ENCODE measurements at places on chromosomes 7 and 10.

- DNase-seq: no peak
Measured at GRCh38 chr10:1151076-1152033, 95.2 kb downstream of the WDR37 start.

DNA sequence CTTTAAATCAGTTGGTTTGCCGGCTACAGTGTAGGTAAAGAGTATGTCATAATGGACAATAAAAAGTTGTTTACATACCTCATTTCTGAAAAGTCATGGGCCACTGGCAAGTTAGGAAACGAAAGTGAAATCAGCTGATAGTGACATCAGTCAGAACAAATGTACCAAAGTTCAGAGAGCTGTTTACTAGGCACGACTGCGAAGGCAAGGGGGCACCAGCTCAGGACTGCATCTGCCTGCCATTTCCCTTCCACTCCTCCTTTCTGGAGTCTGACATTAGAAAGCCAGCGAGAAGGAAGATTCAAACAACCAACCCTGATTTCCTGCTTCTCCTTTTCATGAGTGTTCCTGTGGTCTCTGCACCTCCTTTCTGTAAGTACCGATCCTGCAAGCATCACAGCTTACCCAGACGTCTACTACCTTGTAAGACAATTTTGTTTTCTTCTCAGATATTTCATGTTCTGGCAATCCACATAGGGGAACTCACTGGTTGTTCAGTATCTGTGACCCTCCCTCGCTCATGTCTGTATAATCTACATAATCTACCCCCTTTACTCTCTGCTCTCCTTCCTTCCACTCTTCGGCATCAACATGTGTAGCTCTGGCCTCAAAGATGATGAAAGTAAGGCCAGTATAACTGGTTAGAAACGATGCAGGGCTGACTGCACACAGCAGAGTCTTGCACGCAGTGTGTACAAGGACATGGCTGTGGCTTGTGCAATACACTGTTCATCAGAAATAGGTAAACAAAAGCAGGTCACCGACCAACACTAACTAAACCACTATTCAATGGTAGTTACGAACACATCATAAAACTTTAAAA lies at the start of gene TMEM140:
Gene TMEM140, plus strand, starts transcription at position 174 of the 823 bp plus-strand sequence. CDS start 16,370 bp downstream, outside the sequence.
- DNase-seq: peak; percentile 59

DNA sequence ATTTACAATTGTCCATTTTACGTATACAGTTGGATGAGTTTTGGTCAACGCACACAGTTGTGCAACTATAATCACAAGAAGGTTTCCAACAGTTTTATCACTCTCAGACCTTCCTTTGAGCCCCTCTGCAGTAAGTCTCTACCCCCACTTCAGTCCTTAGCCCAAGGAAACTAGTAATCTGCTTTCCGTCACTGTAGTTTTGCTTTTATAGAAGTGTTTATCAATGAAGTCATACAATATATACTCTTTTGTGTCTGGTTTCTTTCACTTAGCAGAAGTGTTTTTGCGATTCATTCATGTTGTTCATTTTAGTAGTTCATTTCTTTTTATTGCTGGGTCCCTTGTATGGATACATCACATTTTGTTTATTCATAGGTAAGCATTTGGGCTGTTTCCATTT lies 92.9 kb upstream of the PIP4K2A start:
- no peak for DNase-seq

DNA sequence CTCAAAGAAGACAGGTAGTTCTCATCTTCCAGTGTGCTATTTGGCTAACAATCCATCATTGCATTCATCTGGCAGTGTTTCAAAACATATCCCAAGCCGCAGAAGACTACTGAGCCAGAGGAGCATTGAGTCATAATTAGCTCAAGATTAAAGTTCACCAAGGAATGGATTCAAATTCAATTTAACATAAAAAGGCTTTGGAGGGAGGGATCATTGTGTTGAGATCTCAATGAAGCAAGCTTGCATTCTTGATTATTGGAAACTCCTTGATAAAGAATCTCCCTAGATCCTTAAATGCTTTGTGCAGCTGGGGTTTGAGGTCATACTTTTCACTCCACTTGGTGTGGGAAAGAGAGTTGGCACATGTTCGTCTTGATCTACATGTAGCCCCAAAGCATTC lies 142.8 kb upstream of the SEMA3A start:
- no peak for DNase-seq

- DNase-seq: no peak
Measured at GRCh38 chr7:148266795-148267194, 323.8 kb upstream of the C7orf33 start.

DNA sequence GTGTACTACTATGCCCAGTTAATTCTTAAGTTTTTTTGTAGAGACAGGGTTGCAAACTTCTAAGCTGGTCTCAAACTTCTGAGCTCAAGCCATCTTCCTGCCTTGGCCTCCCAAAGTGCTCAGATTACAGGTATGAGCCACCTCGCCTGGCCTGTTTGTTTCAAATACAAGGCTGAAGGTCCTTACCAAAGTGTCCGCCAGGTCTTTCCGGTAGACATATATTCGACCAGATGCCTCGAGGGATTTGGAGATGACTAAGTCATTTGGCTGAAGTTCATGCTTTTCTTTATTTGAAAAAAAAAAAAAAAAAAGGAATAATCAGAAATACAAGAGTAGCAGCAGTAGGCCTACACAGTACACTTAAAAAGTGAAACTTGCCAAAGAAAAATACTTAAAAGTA lies 204.5 kb upstream of the CDCA7L start:
- DNase-seq: no peak

DNA sequence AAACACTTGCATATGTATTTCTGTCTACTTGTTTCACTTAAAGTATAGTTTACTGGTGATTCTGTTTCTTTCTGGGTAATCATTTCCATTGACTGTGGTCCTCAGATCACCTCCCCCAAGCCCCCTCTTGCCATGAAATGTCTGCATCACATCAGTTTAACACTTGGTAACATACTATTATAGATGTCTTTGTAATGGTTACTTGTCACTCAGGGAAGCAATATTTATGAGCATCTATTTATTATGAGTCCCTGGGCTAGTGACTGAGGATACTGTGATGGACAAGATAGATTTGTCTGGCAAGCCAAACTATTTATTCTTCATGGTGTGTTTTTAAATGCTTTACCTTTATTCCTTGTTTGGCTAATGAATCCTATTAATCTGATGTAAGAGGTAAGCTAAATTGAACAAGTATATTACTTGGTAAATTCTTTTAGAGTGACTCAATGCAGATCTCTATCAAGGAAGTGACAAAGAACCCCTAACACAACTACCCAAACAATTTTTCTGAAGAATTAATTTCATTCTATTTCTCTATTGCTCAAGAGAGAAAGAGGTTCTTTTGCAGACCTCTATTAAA lies 270.9 kb downstream of the RELN start:
- DNase-seq: no peak

- DNase-seq: no peak
Measured at GRCh38 chr7:134434701-134435100, 24.2 kb downstream of the AKR1B1 start.

DNA sequence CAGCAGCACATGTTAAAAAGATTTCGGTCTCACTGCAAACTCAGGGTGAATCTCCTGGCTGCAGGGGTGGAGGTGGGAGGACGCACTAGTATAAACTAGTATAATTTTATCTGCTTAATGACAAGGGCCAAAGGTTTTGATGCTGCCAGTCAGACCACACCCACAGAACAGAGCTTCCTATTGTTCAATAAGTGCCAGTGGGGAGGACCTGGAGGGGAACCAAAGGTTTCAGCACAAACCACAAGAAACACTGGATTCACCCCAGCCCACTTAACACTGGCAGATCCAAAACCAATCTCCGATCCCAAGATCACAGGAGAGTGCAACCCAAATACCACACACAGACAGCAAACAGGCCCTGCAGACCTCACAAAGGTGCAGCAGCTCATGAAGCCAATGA lies 6.6 kb downstream of the VOPP1 start:
- DNase-seq: no peak

DNA sequence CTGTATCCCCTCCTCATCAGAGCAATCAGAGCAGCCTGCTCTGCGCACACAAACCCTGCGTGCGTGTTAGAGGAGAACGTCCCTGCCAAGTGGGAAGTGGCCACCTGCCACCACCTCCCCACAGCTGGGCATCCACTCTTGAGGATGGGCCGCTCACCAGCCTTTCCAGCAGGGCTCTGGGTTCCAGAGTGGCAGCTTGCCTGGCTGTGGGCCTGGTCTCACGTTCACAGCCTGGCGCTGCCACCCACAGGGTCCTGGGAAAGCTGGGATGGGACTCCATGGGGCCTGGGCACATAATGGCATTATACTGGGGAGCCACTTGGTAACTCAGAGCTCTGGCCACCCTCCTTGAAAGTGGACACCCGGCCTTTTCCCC lies 151.1 kb upstream of the PPP2R2D start:
- no peak for DNase-seq

- no peak for DNase-seq
Measured at GRCh38 chr7:32496052-32496813, 944 bp downstream of the AVL9 start.

DNA sequence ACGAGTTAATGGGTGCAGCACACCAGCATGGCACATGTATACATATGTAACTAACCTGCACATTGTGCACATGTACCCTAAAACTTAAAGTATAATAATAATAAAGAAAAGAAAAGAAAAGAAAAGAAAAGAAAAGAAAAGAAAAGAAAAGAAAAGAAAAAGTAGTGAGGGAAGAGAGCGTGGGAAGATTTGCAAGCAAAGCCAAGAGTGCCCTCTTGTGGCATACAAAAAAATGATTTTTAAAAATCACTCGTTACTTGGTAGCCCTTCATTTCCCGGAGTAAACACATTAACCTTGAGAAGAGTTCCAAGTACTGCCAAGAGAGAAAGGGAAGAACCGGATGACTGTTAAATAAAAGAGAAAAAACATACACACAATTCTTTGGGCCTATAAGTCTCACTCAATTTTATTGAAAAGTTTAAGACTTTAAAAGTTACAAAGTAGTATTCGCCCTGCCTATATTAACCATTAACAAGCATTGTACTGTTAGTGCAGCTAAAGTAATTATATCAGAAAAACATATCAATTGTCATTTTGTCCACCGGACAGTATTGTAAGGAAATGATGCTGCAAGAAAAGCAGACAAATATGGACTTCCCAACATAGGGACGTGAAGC lies 6.2 kb upstream of the CH25H start:
- no peak for DNase-seq

DNA sequence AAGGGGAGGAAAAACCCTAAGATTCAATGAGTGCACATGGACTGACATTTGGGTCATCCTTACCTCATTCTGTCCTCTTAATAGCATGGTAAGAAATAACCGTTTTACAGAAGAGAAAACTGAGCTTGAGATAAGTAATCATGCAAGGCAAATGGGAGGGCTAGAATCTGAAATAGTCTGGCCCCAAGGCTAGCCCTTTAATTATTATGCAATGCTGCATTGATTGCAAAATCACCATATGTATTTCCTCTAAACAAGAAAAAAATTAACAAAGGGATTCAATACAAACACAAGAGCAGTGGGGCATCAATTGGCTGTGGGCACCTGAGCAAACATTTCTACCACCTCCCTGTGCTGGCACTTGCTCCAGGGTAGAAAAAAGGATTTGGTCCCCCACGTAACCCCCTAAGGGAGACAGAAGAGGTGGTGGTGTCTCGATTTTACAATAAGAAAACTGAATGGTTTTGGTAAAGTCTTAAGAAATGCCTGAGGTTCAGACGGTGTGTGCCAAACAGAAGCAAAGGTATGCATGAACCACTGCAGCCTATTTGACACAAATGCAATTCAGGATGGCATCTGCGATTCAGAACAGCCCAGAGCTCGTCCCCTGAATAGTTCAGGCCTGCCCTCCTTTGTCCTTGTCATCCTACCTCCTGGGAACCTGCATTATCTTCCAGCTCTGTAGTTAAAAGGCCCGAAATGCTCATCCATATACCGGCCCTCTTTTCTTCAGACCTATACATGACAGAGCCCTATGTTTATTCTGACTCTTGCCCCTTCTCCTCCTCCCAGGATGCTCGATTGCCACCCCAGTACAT lies 23.6 kb downstream of the PIP4K2A start:
- DNase-seq: no peak

DNA sequence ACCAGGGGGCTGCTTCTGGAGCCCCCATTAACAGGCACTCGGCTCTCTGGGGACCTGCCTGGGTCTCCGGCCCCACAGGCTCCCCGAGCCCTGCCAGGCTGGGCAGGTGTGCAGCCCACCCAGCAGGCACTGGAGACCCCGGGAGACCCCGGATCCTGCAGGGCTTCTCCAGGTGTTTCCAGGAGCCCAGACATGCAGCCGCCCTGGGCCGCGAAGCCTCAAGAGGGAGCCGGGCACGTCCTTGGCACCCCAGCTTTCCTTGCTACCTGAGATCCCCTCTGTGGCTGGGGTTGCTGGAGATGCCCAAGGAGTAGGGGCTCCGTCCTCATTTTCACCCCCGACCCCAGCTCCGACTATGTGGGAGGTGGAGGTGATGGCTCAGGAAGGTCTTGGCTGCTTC lies 7.7 kb upstream of the AMZ1 start:
- no peak for DNase-seq

DNA sequence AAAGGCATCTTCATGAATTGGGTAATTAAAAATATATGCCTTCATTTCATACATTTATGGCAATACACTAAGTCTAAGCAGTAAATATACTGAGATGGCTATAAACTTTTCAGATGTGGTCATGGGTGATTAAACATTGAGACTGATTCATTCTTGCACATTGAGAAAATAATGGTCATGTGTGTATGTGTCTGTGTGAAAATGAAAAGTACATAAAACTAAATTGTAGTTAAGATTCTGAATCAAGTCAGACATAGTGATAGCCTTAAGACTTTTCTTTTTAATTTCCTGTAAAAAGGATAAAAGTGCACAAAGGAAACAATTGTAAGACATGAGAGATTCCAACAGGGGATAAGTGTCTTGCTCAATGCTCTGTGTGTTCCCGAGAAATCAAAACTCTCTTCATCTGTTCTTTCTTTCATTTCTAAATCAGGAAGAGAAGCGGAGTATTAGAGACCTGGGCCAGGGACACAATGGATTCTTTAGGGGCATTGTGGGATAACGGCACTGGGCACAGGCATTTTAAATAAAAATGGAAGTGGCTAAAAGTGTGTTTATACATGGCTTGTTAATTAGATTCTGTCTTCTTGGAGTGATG lies 69.8 kb upstream of the AGR3 start:
- DNase-seq: no peak

- no peak for DNase-seq
Measured at GRCh38 chr10:49089557-49090188, 25.6 kb downstream of the VSTM4 start.

GRCh38 chr7:158353606-158354570 lies 233.7 kb downstream of the PTPRN2 start:
- no peak for DNase-seq

GRCh38 chr10:91705948-91706670 lies 73.2 kb upstream of the PPP1R3C start:
- no peak for DNase-seq

GRCh38 chr10:102604439-102604841 lies 39.8 kb upstream of the TRIM8 start:
- DNase-seq: no peak

GRCh38 chr10:11225935-11226334 lies 208.3 kb downstream of the CELF2 start:
- DNase-seq: peak; percentile 52
